ENCODE measurements at places on chromosomes 3 and 15.

DNA sequence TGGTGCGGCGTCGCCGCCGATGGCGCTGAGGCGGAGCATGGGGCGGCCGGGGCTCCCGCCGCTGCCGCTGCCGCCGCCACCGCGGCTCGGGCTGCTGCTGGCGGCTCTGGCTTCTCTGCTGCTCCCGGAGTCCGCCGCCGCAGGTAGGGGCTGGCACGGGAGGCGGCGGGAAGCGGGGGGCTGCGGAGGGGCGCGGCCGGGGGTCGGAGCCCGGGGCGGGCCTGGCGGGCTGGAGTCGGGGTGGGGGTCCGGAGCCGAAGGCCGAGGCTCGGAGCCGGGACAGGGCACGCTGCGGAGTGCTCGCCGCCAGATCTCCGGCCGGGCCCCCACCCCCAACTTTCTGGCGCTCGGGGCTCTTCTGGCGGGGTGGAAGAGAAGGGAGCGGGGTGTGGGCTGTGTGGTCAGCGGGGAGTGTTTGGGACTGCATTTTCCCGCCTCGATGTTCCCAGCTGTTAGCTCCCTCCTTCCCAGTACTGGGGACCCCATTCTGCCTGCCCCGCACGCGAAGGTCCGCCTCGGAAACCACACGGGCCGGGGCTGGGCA lies 299 bp downstream of the TYRO3 start:
- DNase-seq = no peak

- DNase-seq = no peak
These were observed 887.0 kb downstream of the ROBO1 start for GRCh38 chr3:78880603-78881461.

DNA sequence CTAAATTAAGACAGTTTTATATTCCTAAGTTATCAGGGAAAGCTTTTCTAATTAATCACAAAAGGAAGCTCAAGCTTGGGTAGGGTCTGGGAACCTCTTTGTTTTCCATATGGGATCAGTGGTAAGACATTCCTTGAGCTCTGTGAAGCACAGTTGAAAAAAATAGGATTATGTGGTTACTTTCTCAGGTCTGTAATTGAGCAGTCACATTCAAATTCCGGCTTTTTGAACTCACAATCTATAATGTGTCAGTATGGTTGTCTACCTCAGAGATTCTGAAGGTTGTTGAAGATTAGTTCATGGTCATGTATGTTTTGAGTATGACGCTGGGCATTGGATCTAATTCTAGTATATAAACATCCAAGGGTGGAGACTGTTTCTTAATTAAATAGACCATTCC lies 364.5 kb downstream of the LPP start:
- no peak for DNase-seq

- no peak for DNase-seq
These were observed 470.8 kb downstream of the SOX2 start for GRCh38 chr3:182182531-182182968.

DNA sequence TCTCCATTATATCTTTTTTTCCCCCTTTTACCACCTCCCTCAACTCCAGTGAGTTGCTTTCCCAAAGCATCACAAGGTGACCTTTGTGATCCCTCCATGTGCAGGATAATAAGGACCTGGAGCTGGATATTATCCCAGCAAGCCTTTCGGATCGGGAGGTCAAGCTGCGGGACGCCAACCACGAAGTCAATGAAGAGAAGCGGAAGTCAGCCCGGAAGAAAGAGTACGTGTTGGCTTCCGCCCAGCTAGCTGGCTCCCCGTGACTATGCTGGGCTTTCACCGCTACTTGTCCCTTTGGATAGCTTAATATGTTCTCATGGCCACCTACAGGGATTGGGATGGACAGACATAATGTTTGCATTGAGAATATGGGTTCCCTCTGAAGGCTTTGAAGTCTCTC lies 273.7 kb upstream of the UMPS start:
- DNase-seq = no peak

DNA sequence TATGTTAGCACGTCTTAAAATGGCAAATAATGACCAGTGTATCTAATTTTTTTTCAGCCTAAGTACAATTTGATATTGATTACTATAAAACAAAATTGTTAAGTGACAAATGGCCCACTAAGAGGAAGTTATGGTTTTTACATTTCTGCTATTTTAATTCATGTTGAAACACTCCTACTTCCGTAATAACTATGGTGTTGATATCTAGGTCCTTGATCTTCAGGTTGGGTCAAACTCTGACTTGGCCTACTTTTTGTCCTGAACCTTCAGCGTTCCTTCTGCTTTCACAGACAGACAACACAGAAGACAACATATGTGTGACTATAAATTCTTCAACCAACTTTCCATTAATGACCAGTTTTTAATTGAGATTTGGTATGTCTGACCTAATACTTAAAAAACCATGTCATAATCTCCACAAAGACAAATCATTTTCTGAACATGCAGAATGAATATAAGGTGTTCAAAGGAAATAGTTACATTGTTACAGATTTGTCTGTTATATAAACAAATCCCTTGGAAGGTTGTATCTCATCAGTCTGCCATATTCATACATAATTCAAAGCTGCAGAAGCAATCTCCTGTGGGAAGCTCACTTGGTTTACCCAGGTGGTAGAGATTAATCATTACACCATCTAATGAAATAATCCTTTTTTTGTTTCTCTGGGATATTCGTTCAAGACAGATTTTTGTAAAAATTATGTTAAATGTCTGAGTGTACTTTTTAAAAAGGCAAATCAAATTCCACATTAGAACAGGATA lies 92.1 kb upstream of the TSPAN3 start:
- DNase-seq = no peak

DNA sequence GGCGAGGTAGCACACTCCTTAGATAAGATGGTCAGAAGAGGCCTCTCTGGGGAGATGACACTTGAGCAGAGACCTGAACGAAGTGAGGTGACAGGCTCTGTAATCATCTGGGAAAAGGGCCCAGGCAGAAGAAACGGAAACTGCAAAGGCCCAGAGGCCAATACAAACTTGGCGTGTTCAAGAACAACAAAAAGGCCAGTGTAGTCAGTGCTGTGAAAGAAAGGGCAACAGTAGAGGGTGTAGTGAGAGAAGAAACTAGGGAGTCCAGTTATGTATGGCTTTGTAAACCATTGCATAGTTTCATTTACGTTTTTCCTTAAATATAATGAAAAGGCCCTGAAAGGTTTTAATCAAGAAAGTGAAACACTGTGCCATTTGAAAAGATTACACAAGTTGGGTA lies 31.8 kb downstream of the PLD1 start:
- no peak for DNase-seq

- no peak for DNase-seq
These were observed 311.2 kb upstream of the NAALADL2 start for GRCh38 chr3:174547801-174548435.

DNA sequence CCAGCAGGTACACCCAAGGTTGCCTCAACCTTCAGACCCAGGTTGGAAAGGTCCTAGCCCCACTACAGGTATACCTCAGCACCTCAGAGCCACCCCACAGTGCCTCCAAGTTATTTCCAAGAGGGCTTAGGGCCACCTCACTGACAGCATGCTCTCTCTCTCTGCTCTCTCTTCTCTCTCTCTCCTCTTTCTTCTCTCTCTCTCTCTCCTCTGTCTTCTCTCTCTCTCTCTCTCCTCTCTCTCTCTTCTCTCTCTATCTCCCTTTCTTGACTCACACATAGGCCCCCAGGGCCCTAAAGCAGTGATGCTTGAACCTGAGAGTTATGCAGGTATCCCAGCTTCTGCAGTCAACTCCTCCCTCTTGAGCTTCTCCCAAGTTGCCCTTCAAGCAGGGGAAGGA lies 4.2 kb downstream of the CAV3 start:
- no peak for DNase-seq

DNA sequence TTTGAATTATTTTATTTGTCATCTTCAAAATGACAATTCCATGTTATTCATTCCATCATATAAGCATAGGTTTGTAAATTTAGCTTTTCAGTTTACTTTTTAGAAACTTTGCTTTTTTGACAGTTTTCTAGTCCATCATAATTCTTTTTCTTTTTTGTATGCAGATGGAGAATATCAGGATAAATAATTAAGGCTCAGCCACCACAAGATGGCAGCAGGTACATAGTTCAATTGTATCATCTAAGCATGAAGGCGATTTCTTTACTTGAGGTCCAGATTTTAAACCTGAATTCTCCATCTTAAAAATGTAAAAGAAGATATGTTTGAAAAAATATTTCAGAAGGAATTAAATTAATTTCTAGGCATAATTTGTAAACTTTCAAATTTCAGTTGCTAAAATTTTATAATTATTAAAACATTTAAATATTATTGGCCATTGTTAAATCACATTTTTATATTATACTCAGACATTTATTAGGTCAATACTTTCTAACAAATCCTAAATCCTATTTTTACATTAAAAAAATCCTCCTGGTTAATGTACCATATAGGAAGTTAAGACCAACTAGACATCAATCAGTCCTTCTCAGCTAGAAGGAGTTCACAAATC lies 15.1 kb downstream of the PLSCR5 start:
- no peak for DNase-seq

DNA sequence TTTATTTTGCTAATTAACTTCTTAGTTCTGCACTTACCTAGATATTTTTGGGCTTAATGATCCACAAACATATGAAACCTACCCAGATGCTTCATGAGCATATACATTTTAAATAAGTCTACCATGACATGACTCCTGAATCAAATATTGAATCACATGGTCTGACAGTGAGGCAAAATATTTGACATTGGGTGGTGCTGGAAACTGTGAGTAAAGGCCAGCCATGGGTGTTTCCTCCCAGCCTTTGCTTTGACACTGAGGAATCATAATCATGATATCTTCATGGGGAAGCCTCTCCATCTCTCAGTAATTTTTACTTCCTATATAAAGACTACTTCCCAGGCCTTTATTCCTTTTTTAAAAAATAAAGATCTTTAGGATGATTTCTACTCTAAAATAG lies 22.8 kb upstream of the SSR3 start:
- DNase-seq = no peak

DNA sequence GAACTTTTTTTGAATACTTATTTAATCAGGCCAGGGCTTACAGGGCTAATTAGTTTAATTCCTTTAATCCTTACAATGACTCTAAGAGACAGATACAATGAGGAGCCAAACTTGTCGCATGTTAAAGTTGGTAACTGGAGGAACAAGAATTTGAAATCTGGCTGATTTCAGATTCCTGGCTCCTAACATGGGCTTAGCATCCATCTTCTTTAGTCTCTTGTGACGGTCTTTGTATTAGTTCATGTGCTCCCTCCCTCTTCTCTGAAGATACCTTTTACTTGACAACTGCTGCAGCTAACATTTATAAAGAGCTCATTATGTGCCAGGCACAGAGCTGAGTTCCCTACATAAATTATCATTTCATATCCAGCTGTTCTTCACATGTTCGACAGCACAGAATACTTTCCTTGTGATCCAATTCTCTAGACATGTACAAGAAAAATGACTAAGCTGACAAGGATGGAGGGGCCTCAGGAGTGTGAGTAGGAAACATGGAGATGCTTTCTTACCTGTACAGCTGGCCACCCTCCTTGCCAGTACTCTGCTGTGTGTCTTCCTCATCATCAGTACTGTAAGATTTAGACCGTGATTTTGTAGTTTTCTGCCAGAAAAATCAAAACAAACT lies 206.8 kb upstream of the STRIT1 start:
- DNase-seq = no peak

DNA sequence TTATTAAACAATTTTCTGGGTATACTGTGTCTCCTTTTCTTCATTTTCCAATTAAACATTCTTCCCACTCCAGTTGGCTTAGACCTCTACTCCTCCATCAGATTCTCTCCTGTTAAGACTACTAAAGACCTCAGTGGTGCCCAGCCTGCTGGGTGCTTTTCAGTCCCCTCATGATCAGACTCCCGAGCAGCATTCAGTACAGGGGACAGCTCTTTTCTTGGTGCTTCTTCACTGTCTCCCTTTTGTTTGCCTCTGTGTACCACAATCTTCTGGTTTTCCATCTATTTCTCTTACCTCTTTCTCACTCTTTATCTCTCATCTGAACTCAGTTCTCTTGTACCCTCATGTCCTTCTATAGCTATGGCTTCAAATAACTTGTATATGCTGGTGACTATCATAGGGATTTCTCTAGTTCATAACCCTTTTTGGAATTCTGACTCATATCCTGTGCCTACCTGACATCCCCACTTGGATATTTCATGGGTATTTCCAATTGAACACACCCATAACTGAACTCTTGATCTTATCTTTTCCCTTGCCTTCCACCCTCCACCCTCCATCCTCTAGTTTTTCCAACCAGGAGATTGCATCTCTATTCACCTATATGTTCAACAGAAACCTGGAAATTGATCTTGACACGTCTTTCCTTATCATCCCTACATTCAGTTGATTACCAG lies 55.6 kb upstream of the ABHD10 start:
- no peak for DNase-seq

DNA sequence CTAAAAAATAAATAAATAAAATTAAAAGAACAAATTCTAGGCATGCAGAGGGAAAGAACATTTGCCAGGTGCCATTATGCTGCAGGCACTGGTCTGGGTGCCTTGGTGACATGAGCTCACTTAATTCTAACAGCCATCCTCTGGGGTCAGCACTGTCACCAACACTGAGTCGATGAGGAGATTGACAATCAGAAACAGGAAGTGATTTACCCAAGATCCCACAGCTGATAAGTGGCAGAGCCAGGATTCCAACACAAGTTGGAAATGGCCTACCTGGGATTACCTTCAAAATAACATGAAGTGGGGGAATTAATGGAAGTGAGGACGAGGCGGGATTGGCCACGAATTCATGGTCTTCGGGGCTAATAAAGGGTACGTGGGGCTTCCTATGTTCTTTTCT lies 3.6 kb downstream of the PLIN1 start:
- no peak for DNase-seq

DNA sequence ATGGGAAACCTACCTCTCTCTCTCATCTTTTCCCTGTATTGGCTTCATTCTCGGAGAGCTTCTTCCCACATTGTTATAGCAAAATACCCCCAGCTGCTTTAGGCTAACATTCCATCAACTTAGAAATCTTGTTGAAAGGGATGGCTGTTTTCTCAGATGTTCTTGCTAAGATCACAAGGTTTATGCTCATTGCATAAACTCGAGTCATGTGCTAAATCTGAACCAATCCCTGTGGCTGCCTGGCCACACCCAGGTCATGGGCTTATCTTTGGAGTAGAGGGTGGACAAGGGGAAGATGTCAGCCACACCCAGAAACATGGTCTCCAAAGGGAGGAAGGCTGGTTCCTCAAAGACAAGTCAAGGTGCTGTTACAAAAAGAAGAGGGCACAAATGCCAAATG lies 150.6 kb upstream of the UMPS start:
- no peak for DNase-seq

DNA sequence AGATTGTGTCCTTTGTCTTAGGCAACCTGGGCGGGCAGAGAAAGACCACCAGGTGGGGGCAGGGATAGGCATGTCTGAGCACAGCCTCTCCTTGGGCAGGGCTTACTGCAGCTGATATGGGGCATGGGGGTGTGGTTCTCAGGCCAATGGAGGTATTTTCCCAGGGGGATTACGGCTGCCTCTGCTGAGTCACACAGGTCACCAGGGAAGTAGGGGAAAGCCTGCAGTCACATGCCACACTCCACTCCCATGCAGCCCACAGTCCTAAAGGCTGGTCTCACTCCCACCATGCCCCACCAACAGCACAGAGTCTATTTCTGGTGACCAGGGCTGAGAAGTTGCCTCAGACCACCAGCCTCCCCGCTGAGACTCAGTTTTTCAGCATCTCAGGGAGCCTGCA lies 466.4 kb downstream of the DIPK2A start:
- no peak for DNase-seq
